ENCODE measurements at places on chromosomes 6 and 20. TPM values are rescaled to one million over a fixed set of nuclear protein-coding genes. Genes with fewer than 3 reads are reported as not detected.

- no peak for DNase-seq
Observed at GRCh38 chr20:40948465-40949267, 80.0 kb upstream of the TOP1 start.

- no peak for DNase-seq
Observed at GRCh38 chr6:89667872-89668556, 29.5 kb upstream of the LYRM2 start.

GRCh38 chr6:115902436-115902835 lies 158.3 kb downstream of the FRK start:
- DNase-seq = no peak

DNA sequence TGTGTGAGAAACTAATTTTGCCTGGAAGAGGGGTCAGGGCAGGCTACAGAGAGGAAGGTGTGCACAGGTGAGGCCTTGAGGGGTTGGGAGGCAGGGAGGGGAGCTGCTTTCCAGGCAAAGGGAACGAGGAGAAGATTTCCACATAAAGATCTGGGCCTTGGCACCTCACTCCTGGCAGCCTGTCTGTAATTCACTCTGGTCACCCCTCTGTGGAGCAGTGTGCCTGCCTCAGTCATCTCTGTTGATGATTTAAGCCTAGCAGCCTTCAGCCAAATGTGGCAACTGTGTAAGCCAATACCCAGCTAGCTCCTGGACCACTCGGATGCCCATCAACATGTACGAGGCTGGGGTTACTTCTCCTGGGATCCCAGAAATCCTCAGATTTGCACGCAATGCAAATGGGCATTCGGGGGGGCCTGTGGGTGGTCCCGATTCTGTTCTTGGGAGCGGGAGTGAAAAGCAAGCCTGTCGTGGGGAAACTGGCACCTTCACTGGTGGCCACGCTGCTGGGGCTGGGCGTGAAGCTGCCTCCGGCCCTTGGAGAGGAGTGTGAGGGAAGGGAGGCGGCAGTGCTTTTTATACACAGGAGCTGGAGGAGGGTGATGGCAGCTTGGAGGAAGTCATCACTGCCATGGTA lies 360.4 kb downstream of the ZFAND3 start:
- DNase-seq = no peak

- DNase-seq = no peak
Observed at GRCh38 chr6:48080227-48081009, 30.6 kb downstream of the PTCHD4 start.

DNA sequence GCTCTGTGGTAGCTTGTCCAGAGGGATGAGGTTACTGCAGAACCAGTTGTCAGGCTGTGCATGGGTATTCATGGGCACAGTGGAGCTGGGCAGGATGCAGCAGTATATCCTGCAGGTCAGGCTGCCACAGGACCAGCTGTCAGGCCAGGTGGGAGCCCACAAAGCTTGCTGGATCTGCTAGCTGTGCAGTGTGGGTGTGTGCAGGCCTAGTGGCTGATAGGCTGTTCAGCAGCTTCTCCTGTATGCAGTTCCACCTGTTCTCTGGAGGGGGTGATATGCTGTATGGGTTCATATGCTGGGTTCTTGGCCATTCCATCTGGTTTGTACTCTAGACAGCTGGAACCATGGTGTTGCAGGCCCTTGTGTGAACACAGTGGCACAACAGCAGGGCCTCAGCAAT lies 40.6 kb upstream of the TPD52L1 start:
- no peak for DNase-seq

- no peak for DNase-seq
Observed at GRCh38 chr6:41929924-41930323, 8.6 kb downstream of the BYSL start.

DNA sequence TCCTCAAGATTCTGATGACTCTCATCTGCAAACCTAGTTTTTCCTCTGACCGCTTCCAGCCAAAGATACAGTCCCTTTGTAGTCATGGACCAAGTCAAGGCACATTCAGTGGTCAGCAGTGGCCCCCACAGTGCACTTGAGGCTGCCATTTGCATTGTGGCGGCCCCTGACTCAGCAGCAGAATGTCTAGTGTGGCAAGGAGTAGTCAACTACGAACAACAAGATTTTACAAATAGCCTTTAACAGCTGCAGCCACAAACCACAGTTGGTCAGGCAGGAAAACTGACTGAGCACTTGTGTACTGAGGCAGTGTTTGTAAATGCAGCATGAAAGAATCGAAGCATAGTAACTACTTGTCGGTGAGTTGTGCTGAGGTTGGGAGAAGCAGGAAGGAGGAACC lies 49.6 kb downstream of the SLC2A12 start:
- DNase-seq = no peak

DNA sequence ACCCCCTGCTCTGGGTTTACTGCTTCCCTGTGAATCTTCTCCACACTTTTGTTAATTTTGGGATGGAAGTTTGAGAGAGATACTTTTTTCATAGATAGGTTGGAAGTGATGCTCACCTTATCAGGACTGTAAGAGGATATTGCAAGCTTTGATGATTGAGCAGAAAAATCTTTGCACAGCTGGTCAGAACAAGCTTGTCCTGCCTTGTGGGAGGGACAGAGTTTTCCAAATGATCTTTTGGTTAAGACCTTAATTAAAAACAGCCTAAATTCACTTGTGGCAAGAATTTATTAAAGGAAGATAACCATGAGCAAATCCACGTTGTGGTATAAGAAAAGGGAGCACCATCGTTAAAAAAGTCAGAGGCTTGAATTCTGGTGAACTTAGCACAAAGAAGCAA lies 32.2 kb downstream of the E2F3 start:
- no peak for DNase-seq

- DNase-seq = peak; percentile 2
Observed at GRCh38 chr6:45278367-45278766, 49.8 kb upstream of the RUNX2 start.

DNA sequence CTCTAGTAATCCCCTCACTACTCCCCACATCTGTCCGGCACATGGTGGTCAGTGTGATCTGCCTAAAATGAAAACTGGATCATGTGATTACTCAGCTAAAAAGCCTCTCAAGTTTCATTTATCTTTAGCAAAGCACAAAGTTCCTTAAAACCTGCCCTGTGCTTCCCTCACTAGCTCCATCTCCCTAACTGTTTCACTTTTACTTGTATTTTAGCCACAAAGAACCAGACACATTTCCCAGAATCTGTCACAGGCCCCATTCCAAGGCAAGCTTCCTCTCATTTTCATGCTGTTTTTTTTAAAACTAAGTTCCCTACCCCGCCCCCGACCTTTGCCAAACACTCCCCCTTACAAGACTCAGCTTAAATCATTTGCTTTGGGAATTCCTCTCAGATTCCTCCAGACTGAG lies 8.9 kb upstream of the IGF2R start:
- DNase-seq = no peak

DNA sequence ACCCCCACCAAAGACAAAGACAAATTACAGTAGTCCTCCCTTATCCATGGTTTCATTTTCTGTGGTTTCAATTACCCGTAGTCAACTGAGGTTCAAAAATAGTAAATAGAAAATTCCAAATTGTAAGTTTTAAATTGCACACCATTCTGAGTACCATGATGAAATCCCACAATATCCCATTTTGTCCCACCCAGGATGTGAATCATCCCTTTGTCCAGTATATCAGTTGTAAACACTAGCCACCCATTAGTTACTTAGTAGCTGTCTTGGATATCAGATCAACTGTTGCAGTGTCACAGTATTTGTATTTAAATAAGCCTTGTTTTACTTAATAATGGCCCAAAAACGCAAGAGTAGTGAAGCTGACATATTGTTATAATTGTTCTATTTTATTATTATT lies 364.0 kb upstream of the ARID1B start:
- DNase-seq = no peak

- DNase-seq = no peak
Observed at GRCh38 chr6:169386411-169387057, 132.9 kb upstream of the THBS2 start.

- no peak for DNase-seq
Observed at GRCh38 chr20:64156136-64156885, 7.9 kb upstream of the MYT1 start.

- DNase-seq = no peak
Observed at GRCh38 chr6:151695156-151695555, 112.3 kb upstream of the ESR1 start.

DNA sequence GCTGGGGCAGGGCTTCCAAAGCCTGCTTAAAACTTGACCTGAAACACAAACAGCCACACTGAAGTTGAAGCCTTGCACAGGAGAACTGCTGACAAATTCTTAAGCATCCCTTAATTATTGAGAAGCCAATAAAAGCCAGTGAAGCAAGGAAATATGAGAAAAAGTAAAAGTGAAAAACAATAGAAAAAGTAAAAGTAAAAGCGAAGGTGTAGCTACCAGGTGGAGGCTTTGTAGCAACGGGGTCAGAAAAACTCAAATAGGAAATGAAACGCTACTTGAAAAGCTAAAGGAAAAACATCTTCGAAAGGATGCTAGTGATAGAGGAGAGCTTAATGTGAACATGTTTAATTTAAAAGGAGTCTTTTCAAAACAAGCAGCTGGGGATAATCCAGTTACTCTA lies 97.4 kb downstream of the IRF4 start:
- no peak for DNase-seq

GRCh38 chr6:56345376-56345995 lies 98.1 kb upstream of the COL21A1 start:
- no peak for DNase-seq

DNA sequence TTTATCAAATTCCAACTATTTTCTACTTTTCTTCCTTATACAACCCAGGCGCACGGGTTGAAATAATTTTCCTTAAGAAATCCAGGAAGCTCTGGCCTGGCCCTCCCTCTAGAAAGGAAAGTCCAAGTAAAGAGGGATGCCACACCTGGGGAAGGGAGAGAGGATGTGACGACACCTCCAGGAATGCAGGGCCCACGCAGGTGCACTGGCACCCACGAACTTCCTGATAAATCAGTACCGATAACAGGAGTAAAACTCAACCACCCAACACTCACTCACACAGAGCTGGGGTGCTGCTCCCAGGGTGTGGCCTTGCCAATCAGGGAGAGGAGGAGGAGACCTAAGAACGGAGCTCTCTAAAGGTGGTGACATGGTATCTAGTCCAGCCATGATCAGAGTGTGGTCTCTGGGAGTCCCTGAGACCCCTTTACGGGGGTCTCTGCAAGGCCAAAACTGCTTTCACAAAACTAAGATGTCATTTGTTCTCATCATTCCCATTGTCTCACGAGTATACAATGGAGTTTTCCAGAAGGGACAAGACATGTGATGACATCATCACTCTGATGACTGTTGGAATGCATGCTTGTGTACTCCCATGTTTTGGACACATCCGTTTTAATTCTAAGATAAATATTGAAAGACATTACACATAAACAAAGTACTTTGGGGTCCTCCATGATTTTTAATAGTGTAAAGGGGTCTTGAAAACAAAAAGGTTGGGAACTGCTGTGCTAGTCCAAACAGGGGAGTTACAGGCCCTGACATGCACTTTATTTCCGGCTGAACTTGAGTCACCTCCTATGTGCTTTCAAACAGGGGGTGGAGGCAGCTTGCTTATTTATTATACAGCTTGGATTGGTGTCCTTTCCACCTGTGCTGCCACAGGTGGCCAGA lies 2.2 kb upstream of the PARD6B start:
- DNase-seq = no peak

GRCh38 chr6:125793280-125793679 lies 2.5 kb downstream of the NCOA7 start:
- DNase-seq = no peak

DNA sequence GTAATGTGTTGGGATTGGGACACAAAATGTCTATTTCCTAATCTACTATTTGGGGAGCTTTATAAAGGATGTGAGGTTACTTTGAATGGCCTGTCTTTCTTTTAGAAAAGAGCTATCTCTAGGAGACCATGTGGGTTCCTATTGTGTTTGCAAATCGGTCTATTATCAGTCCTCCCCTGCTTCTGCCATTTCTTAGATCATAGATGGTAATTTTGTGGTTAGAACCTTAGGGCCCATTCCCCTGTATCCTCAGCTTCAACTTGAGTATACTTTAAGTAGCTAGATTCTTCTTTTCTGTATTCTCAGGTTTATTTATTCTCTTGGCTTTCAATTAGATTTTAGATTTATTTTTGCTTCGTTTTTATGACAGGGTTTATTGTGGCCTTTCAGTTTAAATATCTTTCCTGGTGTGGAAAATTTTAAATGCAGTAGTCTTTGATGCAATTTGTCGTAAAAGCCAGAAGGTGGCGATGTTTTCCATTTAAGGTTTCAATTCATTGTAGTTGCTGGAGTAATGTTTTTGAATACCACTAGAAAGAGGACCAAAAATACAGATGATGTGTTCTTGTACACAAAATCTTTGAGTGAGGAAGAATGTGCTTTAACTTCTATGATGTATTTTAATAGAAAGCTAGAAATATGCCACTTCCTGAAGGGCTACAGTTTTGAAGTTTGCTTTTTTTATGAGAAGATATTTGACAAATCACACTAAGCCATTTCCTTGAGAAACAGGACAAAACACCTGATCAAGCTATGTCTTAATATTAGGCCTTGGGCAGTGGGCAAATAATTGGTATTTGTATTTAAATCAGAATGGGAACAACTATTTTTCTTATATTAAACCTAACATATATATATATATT lies 20.3 kb downstream of the TBPL1 start:
- peak; percentile 42 for DNase-seq

GRCh38 chr6:45075246-45075645 lies 252.9 kb upstream of the RUNX2 start:
- DNase-seq = peak; percentile 67

- DNase-seq = no peak
Observed at GRCh38 chr6:296151-297122, 4.2 kb downstream of the DUSP22 start.

GRCh38 chr20:54794110-54794509 lies 318.7 kb downstream of the DOK5 start:
- no peak for DNase-seq

GRCh38 chr20:58407966-58408557 lies 19.0 kb downstream of the VAPB start:
- DNase-seq = no peak

DNA sequence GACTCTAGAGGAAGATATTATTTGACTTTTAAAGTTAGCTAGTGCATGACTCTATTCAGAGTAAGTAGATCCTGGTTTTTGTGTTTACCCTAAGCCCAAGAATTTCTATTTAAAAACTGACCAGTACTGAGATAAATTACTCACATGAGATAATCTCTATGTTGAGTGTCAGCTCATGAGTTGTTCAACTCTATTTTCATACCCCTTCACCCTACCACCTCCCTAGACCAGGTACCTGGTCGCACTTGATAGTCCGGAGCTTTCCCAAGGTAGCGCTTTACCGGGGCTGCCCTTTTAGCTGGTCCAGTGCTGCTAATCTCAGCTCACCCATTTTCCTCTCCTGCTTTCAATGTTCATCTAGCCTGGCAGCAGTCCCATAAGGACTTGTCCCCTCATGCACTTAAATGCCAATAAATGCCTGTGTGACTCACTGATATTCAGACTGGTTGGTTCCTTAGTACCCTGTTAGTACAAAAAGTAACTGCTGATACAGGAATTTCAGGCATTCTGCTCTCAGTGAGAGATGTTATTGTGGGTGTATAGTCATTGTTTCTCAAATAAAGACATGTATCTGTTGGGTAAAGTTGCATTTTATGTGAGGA lies 503.9 kb downstream of the ADGRB3 start:
- no peak for DNase-seq

GRCh38 chr6:108168090-108168463 lies 2.3 kb downstream of the NR2E1 start:
- DNase-seq = no peak

GRCh38 chr6:82362878-82363427 lies 664 bp upstream of the TPBG start:
- peak; percentile 81 for DNase-seq

The LBP gene
- polyA plus RNA-seq = not detected

The PRICKLE4 gene
- not detected for polyA plus RNA-seq

The LCA5 gene
- 4.2 TPM for polyA plus RNA-seq

The FERMT1 gene
- 2.8 TPM for polyA plus RNA-seq

The SMLR1 gene
- not detected for polyA plus RNA-seq

The CBLN4 gene
- not detected for polyA plus RNA-seq
